ELR (cell line): ENCODE measurements at places on chromosomes 12 and 14.
A peak's percentile ranks its signal among the peaks of the same experiment; 100 is the strongest.

- DNase-seq = peak; percentile 25
These were observed 776.0 kb downstream of the C12orf50 start for GRCh38 chr12:87253157-87253556.

GRCh38 chr14:87434680-87435079 is 558.3 kb downstream of the GALC start:
- DNase-seq = no peak

DNA sequence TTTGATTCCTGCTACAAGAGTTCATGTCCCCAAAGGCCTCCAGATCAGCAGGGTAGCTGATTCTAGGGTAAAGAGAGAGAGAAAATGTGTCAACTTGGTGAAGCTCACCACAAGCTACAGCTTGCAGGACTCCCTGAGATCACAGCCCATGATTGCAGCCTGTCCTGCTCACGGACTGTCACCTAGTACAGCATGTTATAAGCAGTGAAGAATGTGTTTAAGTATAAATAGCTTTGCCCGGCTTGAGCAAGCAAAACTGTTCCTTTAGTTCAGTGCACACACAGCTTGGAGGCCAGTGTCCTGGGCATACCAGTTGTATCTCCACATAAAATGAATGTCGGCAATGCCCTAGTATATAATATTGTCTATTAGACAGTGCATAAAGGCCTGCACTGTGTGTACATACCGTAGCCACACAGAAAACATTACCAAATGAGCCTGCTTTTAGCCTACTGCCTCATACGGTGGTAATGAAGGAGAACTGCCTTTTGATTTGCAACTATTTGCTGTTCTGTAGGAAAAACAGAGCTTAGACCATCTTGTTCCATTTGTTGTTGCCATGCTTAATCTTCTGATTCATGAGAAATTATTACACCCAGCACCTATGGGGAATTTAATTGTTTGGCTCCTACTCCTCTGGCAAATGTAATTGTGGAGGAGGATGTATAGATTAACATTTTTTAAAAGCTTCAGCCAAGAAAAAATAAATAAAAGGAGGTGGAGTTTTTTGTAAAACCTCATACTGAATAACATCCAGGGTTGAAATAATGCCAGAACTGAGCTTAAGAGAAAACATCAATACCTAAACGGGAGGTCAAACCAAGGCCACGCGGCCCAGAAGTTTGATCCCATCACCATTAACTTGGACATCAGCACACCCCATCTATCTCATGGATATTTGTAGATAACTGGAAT is 108.1 kb upstream of the G2E3 start:
- no peak for DNase-seq

DNA sequence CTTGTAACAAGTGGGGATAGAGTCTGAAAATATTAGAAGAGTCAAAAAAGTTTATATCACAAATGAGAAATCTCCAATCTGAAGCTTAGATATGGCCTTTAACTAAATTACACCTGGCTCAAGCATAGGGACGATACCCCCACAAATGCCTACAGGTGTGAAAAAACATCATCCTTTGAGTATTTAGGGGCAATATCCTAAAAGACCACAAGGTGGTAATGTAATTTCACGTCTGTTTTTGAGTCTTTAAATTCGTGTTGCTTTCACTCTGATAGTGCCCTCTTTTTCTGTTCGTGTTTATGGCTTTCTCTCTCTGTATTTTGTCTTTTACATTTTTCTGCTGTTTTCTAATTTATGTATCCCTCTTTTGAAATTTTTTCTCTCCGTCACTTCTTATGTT is 84.3 kb downstream of the ETNK1 start:
- peak; percentile 44 for DNase-seq

DNA sequence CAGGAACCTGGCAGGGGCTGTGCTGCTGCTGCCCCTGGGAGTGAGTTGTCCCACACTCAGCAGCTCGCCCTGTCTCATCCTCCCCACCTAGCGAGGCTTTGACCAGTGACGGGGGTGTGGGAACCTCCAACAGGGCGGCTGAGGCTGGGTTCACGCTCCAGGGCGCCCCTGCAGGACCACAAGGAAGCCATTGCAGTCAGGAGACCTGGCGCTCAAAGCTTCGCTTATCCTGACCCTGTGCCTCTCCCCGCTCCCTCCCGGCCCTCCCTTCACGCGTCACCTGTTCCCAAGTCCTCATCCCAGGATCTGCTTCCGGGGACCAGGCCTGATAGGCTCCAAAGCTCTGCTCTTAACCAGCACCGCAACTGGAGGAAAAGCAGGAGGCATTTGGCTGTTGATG is 272.0 kb upstream of the SFSWAP start:
- DNase-seq = no peak

DNA sequence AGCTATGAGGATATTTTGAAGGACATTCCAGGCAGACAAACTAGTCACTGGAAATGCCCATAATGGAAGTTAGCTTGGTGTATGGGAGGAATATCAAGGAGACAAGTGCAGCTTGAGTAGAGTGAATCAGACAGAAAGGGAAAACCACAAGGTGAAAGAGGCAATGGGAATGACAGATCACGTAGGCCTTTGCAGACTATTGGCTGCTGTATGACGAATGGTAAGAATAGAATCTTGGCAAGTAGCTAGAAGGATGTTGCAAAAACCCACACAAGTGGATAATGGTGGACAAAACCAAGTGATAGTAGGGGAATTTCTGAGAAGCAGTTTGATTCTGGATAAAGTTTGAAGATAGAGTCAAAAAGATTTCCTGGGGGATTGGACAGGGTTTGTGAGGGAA is 196.9 kb upstream of the NOVA1 start:
- peak; percentile 19 for DNase-seq

- peak; percentile 52 for DNase-seq
These were observed 307.3 kb downstream of the CEP128 start for GRCh38 chr14:80634106-80634758.
